ENCODE measurements at places on chromosomes 13 and 19.

- DNase-seq, result no peak
Measured at GRCh38 chr13:39590466-39591036, 12.4 kb downstream of the LHFPL6 start.

- peak; percentile 94 for DNase-seq
Measured at GRCh38 chr19:40609561-40610395, 8.6 kb downstream of the LTBP4 start.

GRCh38 chr19:55486971-55487923 is 989 bp upstream of the SSC5D start:
- peak; percentile 44 for DNase-seq

- no peak for DNase-seq
Measured at GRCh38 chr13:114066956-114067355, 65.5 kb downstream of the RASA3 start.

DNA sequence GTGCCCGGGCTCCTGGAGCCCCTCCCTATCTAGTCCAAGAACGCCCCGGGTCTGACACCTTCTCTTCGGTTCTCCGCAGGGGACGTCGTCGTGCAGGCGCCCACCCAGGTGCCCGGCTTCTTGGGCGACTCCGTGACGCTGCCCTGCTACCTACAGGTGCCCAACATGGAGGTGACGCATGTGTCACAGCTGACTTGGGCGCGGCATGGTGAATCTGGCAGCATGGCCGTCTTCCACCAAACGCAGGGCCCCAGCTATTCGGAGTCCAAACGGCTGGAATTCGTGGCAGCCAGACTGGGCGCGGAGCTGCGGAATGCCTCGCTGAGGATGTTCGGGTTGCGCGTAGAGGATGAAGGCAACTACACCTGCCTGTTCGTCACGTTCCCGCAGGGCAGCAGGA is 3.4 kb downstream of the PVR start:
- DNase-seq, result no peak
